ENCODE measurements at places on chromosomes 3 and 15. TPM values are rescaled to one million over a fixed set of nuclear protein-coding genes. Genes with fewer than 3 reads are reported as not detected.

DNA sequence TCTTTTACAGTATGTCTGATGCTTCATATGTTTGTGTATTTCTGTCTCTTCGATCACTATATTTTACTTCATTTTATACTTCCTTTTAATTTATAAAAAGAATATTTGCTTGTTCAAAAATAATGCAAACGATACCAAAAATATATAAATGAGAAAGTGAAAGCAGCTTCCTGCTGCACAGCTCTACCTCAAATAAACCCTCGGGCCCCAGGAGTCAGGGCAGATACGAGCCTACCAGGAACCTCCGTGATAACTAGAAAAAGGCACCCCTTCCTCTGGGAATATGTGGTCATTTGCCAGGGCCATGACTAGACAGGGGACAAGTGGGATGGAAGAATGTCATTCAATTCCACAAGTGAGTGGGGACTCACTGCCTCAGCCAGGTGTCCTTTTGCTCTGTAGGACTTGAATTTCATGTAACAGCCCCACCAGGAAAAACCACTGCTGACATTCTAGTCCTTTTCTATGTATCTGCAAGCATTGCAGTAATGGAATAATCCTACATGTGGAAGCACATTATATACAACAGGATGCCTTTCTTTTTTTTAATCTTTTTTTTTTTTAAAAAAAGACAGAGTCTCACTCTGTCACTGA lies 133.3 kb downstream of the SUCLG2 start:
- H3K27ac ChIP-seq: no peak overlapping the region
- H3K4me1 ChIP-seq: no peaks in the 10 kb centered on the region
- peaks cover 12% of the 10 kb centered on the region for H3K36me3 ChIP-seq
- H3K4me3 ChIP-seq: no peak overlapping the region

Gene NR2E3
- not detected for total RNA-seq

GRCh38 chr3:56758539-56758981 lies 43.2 kb downstream of the ARHGEF3 start:
- DNase-seq: peak; percentile 9
- no peaks in the 10 kb centered on the region for H3K27me3 ChIP-seq
- H3K36me3 ChIP-seq: peaks cover 59% of the 10 kb centered on the region
- H3K27ac ChIP-seq: peak overlapping the region; percentile 79
- peak overlapping the region; percentile 53 for H3K4me3 ChIP-seq

DNA sequence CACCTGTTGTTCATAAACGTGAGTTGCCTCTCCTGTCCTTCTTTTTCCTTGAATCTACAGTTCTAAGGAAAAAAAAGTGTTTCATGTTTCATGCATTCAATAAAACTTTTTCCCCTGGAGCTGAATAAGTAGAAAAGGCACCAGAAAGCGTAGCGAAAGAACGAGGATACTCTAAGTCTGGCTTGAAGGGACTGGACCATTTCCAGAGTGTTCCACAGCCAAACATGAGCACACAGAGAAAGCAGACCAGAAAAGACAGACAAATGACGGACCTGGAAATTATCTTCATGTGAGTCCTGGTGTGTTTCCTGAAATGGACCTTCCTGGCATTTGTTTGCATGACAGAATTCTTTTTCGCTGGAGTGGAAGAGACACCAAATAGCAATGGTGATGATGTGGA lies 204.7 kb downstream of the SV2B start:
- H3K4me3 ChIP-seq: no peak overlapping the region
- H3K27ac ChIP-seq: no peak overlapping the region
- H3K36me3 ChIP-seq: peaks cover 1% of the 10 kb centered on the region
- DNase-seq: no peak

Gene CKMT1A
- total RNA-seq: 0.16 TPM

Gene PTPRG
- total RNA-seq: 4.4 TPM

GRCh38 chr3:6612034-6612616 lies 248.8 kb upstream of the GRM7 start:
- H3K36me3 ChIP-seq: no peaks in the 10 kb centered on the region
- H3K27ac ChIP-seq: no peak overlapping the region
- H3K4me1 ChIP-seq: no peaks in the 10 kb centered on the region
- H3K27me3 ChIP-seq: no peaks in the 10 kb centered on the region
- H3K4me3 ChIP-seq: no peak overlapping the region

Gene STXBP5L
- not detected for total RNA-seq

- no peaks in the 10 kb centered on the region for H3K27me3 ChIP-seq
- H3K4me3 ChIP-seq: no peak overlapping the region
- H3K27ac ChIP-seq: no peak overlapping the region
Observed at GRCh38 chr3:38382506-38383080, 36.0 kb downstream of the XYLB start.

DNA sequence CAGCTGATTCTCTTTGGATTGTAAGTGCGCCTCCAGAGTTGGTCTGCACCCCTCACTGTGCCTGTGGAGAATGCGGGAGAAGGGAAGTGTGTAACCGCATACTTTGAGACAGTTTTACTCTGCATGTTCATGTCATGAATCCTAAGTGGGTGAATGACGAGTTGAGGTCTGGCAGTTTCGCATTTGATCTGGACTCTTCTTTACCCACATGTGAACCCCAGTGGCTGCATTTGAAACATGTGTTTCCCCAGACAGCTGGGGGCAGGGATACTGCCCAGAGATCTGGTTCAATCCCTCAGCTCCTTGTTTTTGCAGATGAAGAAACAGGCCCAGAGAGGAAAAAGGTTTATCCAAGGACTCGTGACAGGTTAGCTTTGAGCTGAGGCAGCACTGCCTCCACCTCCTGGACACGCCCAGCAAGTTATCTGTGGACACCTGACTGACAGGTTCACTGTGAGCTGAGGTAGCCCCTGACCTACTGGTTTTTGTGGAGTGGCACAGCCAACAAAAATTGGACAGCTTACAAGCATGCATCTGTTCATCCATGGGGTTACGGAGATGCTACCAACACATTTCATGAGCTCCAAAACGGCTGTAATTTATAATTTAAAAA lies 207.3 kb downstream of the XXYLT1 start:
- no peak overlapping the region for H3K27ac ChIP-seq
- no peaks in the 10 kb centered on the region for H3K27me3 ChIP-seq
- H3K36me3 ChIP-seq: no peaks in the 10 kb centered on the region
- DNase-seq: no peak
- H3K4me1 ChIP-seq: no peaks in the 10 kb centered on the region

- H3K4me1 ChIP-seq: no peaks in the 10 kb centered on the region
- no peak overlapping the region for H3K27ac ChIP-seq
- peaks cover 24% of the 10 kb centered on the region for H3K36me3 ChIP-seq
- H3K4me3 ChIP-seq: no peak overlapping the region
- no peaks in the 10 kb centered on the region for H3K27me3 ChIP-seq
Observed at GRCh38 chr3:149145974-149146373, 16.5 kb downstream of the HPS3 start.

Gene TNFAIP8L3
- 0.49 TPM for total RNA-seq

GRCh38 chr3:158103887-158104327 lies 2.3 kb downstream of the SHOX2 start:
- no peak for DNase-seq
- H3K36me3 ChIP-seq: peaks cover 3% of the 10 kb centered on the region
- H3K27me3 ChIP-seq: peaks cover 87% of the 10 kb centered on the region

DNA sequence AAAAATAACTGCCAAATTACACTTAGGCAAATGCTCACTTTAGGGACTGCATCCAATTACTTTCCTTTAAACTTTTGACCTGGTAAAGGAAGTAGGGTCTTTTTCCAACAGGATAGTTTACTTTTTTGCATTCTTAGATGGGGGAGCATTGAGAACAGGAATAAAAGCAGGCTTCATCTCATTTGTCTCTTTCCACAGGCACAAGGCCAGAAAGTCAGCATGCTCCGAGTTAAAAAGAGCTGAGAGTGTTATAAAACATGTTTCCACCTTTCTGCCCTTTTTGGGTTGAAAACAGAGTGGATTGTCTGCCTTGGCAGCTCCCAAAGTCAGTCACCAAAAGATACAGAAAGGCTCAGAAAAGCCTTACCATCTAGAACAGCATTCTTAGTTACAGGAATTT lies 404.9 kb upstream of the ALCAM start:
- H3K4me1 ChIP-seq: no peaks in the 10 kb centered on the region
- H3K27me3 ChIP-seq: no peaks in the 10 kb centered on the region
- no peak overlapping the region for H3K27ac ChIP-seq
- DNase-seq: no peak

Gene SV2B
- total RNA-seq: 0.08 TPM

- no peaks in the 10 kb centered on the region for H3K36me3 ChIP-seq
- no peak for DNase-seq
- no peak overlapping the region for H3K4me3 ChIP-seq
- no peak overlapping the region for H3K27ac ChIP-seq
- H3K4me1 ChIP-seq: no peaks in the 10 kb centered on the region
- peaks cover 3% of the 10 kb centered on the region for H3K27me3 ChIP-seq
Observed at GRCh38 chr3:14520967-14521366, 19.2 kb downstream of the GRIP2 start.

- DNase-seq: no peak
- no peaks in the 10 kb centered on the region for H3K36me3 ChIP-seq
Observed at GRCh38 chr15:71532994-71533393, 277.4 kb upstream of the NR2E3 start.

DNA sequence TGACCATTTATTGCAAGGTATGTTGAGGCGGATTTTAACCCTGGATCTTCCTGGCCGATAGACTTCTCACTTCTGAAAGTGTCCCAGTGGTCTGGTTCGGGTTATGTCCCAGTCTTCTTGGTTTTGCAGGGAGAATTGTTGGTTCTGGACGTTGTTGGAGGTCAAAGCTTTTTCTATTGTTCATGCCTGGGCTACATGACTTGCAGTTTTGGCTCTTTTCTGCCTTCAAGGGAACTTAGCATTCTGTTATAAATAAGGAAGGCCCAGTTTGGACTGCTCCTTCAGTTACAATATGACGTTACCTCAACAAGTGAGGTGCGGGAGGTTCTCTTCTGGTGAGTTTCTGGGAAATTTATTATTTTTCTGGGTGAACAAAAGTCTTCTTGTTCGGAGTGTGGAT lies 614.3 kb downstream of the DIPK2A start:
- no peak overlapping the region for H3K27ac ChIP-seq
- H3K36me3 ChIP-seq: no peaks in the 10 kb centered on the region
- H3K27me3 ChIP-seq: peaks cover 1% of the 10 kb centered on the region

DNA sequence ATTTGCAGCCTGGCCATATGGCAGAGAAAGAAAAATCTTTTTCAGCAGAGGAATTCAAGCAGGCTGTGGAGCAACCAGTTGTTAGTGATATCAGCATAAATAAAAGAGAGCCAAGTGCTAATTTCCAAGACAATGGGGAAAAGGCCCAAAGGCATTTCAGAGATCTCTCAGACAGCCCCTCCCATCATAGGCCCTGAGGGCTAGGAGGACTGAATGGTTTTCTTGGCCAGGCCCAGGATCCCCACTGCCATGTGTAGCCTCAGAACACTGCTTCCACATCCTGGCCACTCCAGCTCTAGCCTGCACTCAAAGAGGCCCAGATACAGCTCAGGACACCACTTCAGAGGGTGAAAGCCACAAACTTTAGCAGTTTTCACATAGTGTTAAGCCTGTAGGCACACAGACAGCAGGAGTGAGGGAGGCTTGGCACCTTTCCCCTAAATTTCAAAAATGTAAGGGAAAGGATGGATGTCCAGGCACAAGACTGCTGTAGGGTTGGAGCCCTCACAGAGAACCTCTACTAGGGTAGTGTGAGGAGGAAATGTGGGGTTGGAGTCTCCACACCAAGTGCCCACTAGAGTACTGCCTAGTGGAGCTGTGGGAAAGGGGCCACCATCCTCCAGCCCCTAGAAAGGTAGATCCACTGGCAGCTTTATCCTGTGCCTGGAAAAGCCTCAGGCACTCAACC lies 191.4 kb downstream of the TBL1XR1 start:
- H3K36me3 ChIP-seq: peaks cover 7% of the 10 kb centered on the region

DNA sequence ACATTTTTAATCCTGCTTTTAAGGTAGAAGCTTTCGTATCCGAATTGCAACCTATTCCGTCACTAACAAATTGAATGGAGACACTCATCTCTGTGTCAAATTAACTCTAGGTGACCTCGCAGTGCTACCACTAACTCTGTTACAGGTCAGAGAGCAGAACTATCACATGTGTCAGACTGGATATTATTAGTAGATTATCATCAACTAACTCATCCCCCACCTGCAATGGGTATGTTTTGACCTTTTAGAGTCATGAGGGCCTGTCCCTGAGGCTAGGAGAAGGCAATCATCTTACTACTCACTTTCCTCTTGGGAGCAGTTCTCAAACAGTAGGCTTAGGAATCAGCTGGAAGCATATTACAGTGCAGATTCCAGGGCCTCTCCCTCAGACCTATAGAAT lies 2.0 kb downstream of the GLDN start:
- H3K27me3 ChIP-seq: peaks cover 33% of the 10 kb centered on the region
- no peaks in the 10 kb centered on the region for H3K4me1 ChIP-seq
- no peaks in the 10 kb centered on the region for H3K36me3 ChIP-seq

Gene TUSC7
- total RNA-seq: not detected

GRCh38 chr3:16838561-16838960 lies 46.2 kb upstream of the PLCL2 start:
- DNase-seq: no peak
- H3K27me3 ChIP-seq: peaks cover 2% of the 10 kb centered on the region
- no peak overlapping the region for H3K4me3 ChIP-seq
- no peak overlapping the region for H3K27ac ChIP-seq

DNA sequence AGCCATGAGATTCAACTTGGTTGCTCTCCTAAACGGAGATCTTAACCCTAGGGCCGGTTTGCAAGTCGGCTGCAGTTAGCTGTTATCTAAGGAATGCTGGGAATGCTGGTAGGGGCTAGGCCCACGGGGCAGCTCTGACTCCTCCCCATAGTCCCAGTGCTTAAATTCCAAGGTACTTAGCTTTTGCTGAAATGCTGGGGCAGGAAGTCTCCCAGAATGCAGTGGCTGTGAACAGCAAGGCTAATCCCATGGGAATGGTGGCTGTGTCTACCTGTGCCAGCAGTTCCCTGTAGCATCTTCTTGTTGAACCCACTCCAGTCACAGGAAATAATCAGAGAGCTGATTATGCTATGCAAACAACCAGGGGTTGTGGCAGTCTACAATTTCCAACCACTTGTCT lies 102.5 kb upstream of the TJP1 start:
- no peaks in the 10 kb centered on the region for H3K36me3 ChIP-seq
- H3K4me3 ChIP-seq: no peak overlapping the region

Gene MOBP
- total RNA-seq: not detected

GRCh38 chr3:24492971-24493551 lies 1.6 kb downstream of the THRB start:
- DNase-seq: no peak
- H3K36me3 ChIP-seq: no peaks in the 10 kb centered on the region
- H3K27ac ChIP-seq: no peak overlapping the region

GRCh38 chr3:131526801-131527347 lies 24.1 kb upstream of the MRPL3 start:
- no peaks in the 10 kb centered on the region for H3K36me3 ChIP-seq
- no peak overlapping the region for H3K27ac ChIP-seq
- H3K4me1 ChIP-seq: no peaks in the 10 kb centered on the region
- peaks cover 23% of the 10 kb centered on the region for H3K27me3 ChIP-seq
- no peak for DNase-seq
- H3K4me3 ChIP-seq: no peak overlapping the region

DNA sequence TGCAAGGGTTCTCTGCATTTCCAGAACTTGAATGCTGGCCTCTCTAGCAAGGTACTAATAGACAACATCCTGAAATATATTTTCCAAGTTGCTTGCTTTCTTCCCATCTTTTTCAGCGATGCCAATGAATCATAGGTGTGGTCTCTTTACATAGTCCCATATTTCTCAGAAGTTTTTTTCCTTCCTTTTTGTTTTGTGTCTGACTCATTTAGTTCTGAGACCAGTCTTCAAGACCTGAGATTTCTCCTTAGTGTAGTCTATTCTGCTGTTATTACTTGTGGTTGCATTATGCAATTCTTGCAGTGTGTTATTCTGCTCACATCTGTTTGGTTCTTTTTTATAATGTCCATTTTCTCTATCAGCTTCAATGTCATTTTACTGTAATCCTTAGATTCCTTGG lies 1265.0 kb upstream of the ALCAM start:
- DNase-seq: no peak
- H3K4me1 ChIP-seq: no peaks in the 10 kb centered on the region
- H3K36me3 ChIP-seq: no peaks in the 10 kb centered on the region

GRCh38 chr3:29764603-29765254 lies 483.9 kb downstream of the RBMS3 start:
- H3K4me3 ChIP-seq: no peak overlapping the region
- H3K4me1 ChIP-seq: no peaks in the 10 kb centered on the region
- no peak overlapping the region for H3K27ac ChIP-seq
- no peak for DNase-seq
